Activated T-cell treated with anti-CD3 and anti-CD28 coated beads for 24 hours (primary cell): ENCODE measurements at places on chromosomes 7 and 10.

- DNase-seq, result no peak
These were observed 160.1 kb downstream of the COL28A1 start for GRCh38 chr7:7375538-7375937.

GRCh38 chr10:85420501-85421191 is 945.9 kb downstream of the GRID1 start:
- DNase-seq, result no peak

DNA sequence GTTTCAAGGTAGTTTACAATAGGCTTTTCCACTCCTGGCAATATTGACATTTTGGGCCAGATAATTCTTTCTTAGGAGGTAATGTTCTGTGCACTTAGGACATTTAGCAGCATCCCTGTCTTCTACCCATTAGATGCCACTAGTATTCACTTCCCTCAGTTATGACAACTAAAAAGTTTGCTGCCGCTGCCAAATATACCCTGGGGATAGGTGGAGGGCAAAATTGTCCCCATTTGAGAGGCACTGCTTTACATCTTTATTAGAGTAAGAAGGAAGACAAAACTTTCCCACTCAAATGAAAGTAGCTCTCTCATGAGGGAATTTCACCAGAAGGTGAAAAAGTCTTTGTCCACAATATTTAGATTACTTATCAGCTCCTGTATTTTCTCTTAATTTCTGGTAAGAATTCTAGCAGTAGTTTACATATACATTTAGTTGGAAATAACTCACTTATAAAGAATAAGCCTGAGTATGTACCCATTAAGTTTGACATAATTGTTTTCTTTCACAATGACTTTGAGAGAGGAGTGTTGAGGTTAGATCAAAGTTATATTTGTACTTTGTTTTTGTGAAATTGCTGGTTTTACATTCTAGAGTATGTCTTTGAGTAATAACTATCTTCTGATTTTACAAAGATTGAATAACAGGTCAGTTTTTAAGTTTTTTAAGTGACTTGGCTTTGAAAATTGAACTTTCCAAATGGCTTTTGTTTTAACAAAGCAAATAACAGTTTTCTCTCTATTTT is 46.0 kb downstream of the HELLS start:
- no peak for DNase-seq

GRCh38 chr10:6146013-6146785 is 56.5 kb upstream of the PFKFB3 start:
- no peak for DNase-seq

DNA sequence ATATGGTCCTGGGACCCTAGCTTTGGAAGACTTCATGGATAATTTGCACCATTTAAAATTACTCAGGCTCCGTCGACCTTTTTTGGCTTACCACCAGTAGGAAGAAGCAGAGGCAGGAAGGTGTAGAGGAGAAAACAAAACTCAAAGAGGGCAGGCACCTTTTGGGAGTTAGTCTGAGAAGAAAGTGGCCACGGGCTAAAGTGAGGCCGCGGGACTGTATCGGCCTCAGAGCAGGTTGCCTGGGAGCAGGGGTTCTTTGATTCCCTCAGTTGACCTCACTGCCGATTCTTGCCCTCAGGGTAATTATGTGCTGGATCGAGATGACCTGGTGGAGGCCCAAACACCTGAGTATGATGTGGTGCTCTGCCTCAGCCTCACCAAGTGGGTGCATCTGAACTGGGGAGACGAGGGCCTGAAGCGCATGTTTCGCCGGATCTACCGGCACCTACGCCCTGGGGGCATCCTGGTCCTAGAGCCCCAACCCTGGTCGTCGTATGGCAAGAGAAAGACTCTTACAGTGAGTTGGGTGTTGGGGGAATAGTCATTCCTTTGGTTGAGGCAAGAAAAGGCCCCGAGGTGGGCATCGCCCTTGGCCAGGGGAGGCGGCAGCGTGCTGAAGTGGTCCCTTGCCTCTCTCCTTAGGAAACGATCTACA is 3.1 kb downstream of the MEPCE start:
- DNase-seq, result no peak

DNA sequence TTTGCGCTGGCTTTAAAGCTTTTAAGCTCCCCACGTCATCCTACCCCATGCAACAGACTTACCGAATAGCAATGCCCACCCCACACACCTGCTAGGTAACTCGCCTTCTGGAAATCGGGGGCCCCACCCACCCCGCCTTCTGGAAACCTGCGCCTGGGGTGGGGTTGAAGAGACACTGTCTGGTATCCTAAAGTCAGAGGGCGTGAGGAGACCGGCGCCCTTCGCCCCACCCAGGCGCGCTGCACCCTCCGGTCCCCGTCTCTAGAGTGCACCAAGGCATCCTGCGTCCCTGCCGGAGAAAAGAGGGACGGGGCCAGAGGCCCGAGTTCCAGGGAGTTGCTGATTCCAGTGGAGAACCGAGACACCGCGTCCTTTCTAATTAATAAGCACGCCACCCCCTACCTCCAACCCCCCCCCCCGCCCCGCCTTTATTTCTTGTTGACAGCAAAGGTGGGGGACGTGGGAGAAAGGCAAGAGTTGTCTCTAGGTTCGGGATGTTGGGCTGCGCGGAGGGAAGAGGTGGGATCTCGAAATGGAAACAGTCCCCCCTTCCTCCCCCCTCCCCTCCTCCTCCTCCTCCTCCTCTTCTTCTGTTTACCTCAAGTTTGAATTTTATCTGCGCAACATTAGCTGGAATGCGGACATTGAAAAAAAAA is 220.9 kb upstream of the MKLN1 start:
- DNase-seq, result peak; percentile 37

GRCh38 chr10:133329491-133330202 is 7.0 kb downstream of the CALY start:
- peak; percentile 79 for DNase-seq

GRCh38 chr7:30729642-30730041 is 22.3 kb upstream of the INMT start:
- DNase-seq, result no peak

GRCh38 chr7:106289848-106290247 is 5.1 kb upstream of the NAMPT start:
- no peak for DNase-seq

GRCh38 chr10:5416981-5417380 is 4.6 kb downstream of the NET1 start:
- DNase-seq, result no peak

GRCh38 chr10:69994262-69994661 is 58.4 kb upstream of the MACROH2A2 start:
- no peak for DNase-seq

DNA sequence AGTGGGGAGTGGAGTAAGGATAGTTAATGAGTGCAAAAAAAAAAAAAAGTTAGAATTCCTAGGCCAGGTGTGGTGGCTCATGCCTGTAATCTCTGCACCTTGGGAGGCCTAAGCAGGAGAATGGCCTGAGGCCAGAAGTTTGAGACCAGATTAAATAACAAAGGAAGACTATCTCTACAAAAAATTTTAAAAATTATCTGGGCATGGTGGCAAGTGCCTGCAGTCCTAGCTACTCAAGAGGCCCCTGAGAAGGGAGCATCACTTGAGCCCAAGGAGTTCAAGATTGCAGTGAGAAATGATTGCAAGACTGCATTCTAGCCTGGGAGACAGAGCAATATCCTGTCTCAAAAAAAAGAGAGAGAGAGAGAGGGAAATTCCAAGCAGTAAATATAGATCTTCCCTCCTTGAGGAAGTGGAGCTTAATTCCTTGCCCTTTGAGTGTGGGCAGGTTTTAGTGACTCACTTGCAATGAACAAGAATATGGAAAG is 19.5 kb upstream of the CSTF2T start:
- DNase-seq, result no peak

- no peak for DNase-seq
These were observed 11.5 kb upstream of the C10orf53 start for GRCh38 chr10:49667991-49668390.
